ENCODE measurements at places on chromosomes 1 and 21.

- peaks cover 68% of the 10 kb centered on the region for H3K27me3 ChIP-seq
- no peak for DNase-seq
- H3K27ac ChIP-seq, result no peak overlapping the region
- H3K36me3 ChIP-seq, result peaks cover 4% of the 10 kb centered on the region
These were observed 88.3 kb upstream of the ARHGAP29 start for GRCh38 chr1:94325377-94326302.

DNA sequence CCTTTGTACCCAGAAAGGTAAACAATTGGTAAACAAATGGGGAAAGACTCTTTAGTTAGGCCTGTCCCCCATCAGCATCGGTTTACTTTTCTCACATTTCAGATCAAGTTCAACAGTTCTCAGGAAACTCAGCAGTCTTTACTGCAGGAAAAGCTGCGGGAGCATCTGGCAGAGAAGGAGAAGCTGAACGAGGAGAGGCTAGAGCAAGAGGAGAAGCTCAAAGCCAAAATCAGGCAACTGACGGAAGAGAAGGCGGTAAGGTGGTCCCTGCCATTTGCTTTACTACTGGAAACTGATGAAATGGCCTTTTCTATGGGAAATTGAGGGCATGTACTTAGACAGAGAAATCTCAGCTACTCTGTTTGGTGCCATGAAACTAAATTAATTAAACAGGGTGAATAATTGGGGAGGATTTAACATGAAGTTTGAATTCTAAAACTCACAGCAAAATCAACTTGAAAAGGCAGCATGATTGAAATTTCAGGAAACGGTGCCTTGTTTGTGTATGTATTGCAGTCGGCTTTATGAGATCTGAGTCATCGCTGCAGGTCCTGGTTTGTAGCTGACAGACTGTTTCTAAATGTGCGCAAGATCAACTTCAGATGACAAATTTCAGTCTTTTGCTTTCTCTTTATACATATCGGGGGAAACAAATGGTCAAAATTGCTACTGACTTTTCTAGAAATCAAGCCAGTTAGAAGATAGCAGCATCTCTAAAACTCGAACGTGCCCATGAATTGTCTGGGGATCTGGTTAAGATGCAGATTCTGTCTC, 67.9 kb upstream of the EFHD2 start:
- peaks cover 3% of the 10 kb centered on the region for H3K36me3 ChIP-seq
- H3K4me3 ChIP-seq, result peak overlapping the region; percentile 33
- no peak for DNase-seq
- H3K27ac ChIP-seq, result peak overlapping the region; percentile 82
- H3K4me1 ChIP-seq, result peaks cover 23% of the 10 kb centered on the region
- peaks cover 41% of the 10 kb centered on the region for H3K27me3 ChIP-seq

- H3K4me3 ChIP-seq, result no peak overlapping the region
- no peaks in the 10 kb centered on the region for H3K4me1 ChIP-seq
- H3K36me3 ChIP-seq, result peaks cover 2% of the 10 kb centered on the region
- DNase-seq, result no peak
- no peaks in the 10 kb centered on the region for H3K27me3 ChIP-seq
These were observed 518.2 kb downstream of the ADGRL2 start for GRCh38 chr1:82318921-82319320.

DNA sequence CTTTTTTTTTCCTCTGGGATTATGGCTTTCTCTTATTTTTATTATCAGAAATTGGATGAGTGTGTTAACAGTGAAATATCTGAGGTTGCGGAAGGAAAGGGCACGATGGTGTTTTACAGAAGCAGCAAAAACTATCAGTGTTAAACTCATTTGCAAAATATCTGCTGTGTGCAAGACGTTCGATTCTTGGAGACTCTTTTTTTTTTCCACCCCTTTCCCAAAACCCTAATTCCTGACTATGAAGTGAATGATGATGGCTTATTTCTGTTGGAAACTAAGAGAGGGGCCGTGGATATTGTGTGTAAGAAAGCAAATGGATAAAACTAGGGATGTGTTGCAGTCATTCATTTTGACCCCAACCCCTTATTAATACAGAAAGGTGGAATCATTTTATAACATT, 677 bp downstream of the NCAM2 start:
- H3K27me3 ChIP-seq, result peaks cover 16% of the 10 kb centered on the region
- no peak overlapping the region for H3K27ac ChIP-seq
- DNase-seq, result no peak
- H3K4me1 ChIP-seq, result peaks cover 7% of the 10 kb centered on the region
- peak overlapping the region; percentile 74 for H3K4me3 ChIP-seq

DNA sequence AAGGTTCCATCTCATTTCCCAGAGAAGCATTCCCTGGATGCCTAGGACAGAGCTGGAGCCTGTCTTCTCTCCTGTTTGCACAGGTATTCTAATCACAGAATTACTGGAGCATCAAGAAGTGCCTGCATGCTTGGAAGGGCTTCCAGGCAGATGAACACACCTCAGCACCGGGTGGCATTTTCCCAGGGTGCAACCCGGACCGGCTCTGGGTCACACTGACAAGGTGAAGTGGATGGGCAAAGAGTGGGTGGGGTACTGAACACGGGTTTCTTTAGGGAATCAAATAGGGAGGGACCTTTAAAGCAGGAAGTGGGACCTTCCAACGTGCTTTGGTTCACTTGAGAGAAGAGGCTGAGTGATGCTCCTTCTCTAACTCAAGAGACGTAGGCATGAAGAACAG, 7.1 kb upstream of the PEF1 start:
- no peak overlapping the region for H3K27ac ChIP-seq
- peaks cover 9% of the 10 kb centered on the region for H3K27me3 ChIP-seq
- H3K36me3 ChIP-seq, result peaks cover 1% of the 10 kb centered on the region
- DNase-seq, result no peak

- no peak for DNase-seq
- no peak overlapping the region for H3K4me3 ChIP-seq
- H3K27ac ChIP-seq, result peak overlapping the region; percentile 71
- no peaks in the 10 kb centered on the region for H3K36me3 ChIP-seq
These were observed 2.6 kb downstream of the COL16A1 start for GRCh38 chr1:31701091-31701736.

- DNase-seq, result no peak
- no peaks in the 10 kb centered on the region for H3K27me3 ChIP-seq
- H3K27ac ChIP-seq, result peak overlapping the region; percentile 93
- H3K36me3 ChIP-seq, result no peaks in the 10 kb centered on the region
These were observed 101.2 kb downstream of the AKT3 start for GRCh38 chr1:243748706-243749283.

GRCh38 chr1:154599658-154600057, 8.3 kb downstream of the ADAR start:
- H3K4me1 ChIP-seq, result peaks cover 46% of the 10 kb centered on the region
- H3K4me3 ChIP-seq, result no peak overlapping the region
- DNase-seq, result no peak
- peak overlapping the region; percentile 83 for H3K27ac ChIP-seq

- peaks cover 2% of the 10 kb centered on the region for H3K36me3 ChIP-seq
- H3K27me3 ChIP-seq, result peaks cover 57% of the 10 kb centered on the region
- H3K27ac ChIP-seq, result no peak overlapping the region
- no peak for DNase-seq
These were observed 21.5 kb upstream of the ENAH start for GRCh38 chr1:225674381-225674780.

DNA sequence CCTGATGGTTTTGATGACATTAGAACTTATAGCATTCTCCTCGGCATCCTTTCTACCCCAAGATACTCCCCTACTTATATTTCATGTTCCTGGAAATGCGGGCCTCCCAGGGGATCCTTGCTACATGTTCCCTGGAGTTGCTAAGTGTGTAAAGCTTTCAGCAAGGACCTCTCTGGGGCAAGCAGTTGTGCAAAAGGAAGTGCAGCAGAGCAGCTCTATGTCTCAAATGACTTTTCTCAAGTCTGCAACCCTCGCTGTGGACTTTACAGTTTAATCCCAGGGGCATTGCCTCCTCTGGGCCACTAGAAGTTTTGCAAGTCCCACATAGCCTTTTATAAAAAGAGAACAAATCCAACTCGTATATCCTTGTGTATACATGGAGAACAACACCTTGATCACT, 20.8 kb upstream of the MNDA start:
- no peak overlapping the region for H3K27ac ChIP-seq
- peaks cover 21% of the 10 kb centered on the region for H3K27me3 ChIP-seq
- H3K36me3 ChIP-seq, result peaks cover 6% of the 10 kb centered on the region
- H3K4me1 ChIP-seq, result peaks cover 2% of the 10 kb centered on the region
- no peak overlapping the region for H3K4me3 ChIP-seq

DNA sequence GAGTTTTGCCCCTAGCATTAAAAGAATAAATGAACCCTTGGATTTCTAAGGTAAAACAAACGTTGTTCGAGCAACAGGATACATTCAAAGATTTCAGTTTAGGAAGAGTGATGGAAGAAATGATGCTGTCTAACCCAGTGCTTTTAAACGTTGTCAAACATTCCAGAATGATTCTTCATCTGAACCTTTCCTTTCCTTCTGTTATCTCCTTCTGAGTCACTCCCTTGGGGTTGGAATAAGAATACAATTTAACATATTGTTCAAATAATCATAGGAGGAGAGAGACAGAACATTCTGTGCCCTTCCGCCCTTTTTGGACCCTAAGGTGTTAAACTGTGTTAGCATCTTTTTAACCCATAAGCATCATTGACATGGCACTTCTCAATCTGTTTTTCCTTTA, 61.1 kb upstream of the RCOR3 start:
- H3K36me3 ChIP-seq, result no peaks in the 10 kb centered on the region
- H3K27me3 ChIP-seq, result peaks cover 9% of the 10 kb centered on the region
- no peak overlapping the region for H3K27ac ChIP-seq
- no peak for DNase-seq

GRCh38 chr1:55304229-55304740, 89.1 kb upstream of the USP24 start:
- no peak overlapping the region for H3K27ac ChIP-seq
- peaks cover 22% of the 10 kb centered on the region for H3K27me3 ChIP-seq
- H3K4me1 ChIP-seq, result peaks cover 2% of the 10 kb centered on the region
- no peak overlapping the region for H3K4me3 ChIP-seq

- H3K4me3 ChIP-seq, result no peak overlapping the region
- H3K27ac ChIP-seq, result no peak overlapping the region
- H3K36me3 ChIP-seq, result peaks cover 2% of the 10 kb centered on the region
- no peaks in the 10 kb centered on the region for H3K4me1 ChIP-seq
- no peak for DNase-seq
- H3K27me3 ChIP-seq, result no peaks in the 10 kb centered on the region
These were observed 115.7 kb downstream of the LIPI start for GRCh38 chr21:14095056-14095455.

DNA sequence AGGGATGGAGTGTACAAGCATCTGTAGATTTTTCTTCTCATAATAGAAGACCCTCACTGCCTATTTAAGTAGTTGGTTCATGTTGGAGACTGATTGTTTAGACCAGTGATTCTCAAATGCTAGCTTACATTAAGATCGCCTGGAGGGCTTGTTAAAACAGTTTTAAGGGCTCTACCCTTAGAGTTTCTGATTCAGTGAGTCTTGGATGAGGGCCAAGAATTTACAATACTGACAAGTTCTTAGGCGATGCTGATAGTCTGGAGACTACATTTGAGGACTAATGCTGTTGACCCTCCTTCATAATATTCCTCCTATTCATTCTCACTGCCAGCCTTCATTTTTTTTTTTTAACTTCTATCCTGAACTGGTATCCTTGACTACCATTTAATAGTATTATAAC, 15.2 kb upstream of the AGO3 start:
- no peak overlapping the region for H3K4me3 ChIP-seq
- peaks cover 3% of the 10 kb centered on the region for H3K4me1 ChIP-seq
- no peaks in the 10 kb centered on the region for H3K27me3 ChIP-seq
- DNase-seq, result no peak
- H3K36me3 ChIP-seq, result peaks cover 31% of the 10 kb centered on the region

GRCh38 chr1:37347104-37347649, 127.2 kb upstream of the ZC3H12A start:
- H3K4me1 ChIP-seq, result peaks cover 6% of the 10 kb centered on the region
- H3K27ac ChIP-seq, result no peak overlapping the region
- no peaks in the 10 kb centered on the region for H3K36me3 ChIP-seq
- H3K4me3 ChIP-seq, result no peak overlapping the region
- H3K27me3 ChIP-seq, result peaks cover 71% of the 10 kb centered on the region

GRCh38 chr1:246959944-246960693, 28.4 kb upstream of the AHCTF1 start:
- H3K4me1 ChIP-seq, result peaks cover 2% of the 10 kb centered on the region
- H3K27me3 ChIP-seq, result peaks cover 16% of the 10 kb centered on the region
- no peak overlapping the region for H3K27ac ChIP-seq
- DNase-seq, result no peak

DNA sequence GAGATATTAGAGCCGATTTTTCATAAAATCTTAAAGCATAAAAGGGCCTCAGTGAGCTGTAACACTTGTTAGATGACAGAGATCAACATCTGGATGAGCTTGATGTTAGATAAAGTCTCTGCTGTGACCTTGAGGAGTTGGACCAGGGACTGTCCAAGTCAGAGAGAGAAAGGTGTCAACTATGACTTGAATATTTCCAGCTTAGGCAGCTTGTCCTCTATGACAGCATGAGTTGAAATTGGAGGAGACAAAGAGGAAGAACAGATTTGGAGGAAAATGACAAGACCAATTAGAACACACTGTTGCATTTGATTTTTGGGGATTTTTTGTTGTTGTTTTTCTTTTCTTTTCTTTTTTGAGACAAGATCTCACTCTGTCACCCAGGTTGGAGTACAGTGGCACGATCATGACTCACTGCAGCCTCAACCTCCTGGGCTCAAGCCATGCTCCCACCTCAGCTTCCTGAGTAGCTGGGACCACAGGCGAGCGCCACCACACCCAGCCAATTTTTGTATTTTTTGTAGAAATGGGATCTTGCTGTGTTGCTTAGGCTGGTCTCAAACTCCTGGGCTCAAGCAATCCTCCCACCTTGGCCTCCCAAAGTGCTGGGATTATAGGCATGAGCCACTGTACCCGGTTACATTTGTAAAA, 35.3 kb upstream of the CLIC4 start:
- peaks cover 22% of the 10 kb centered on the region for H3K4me1 ChIP-seq
- DNase-seq, result no peak
- H3K4me3 ChIP-seq, result peak overlapping the region; percentile 25
- peak overlapping the region; percentile 16 for H3K27ac ChIP-seq
- H3K36me3 ChIP-seq, result peaks cover 2% of the 10 kb centered on the region
- no peaks in the 10 kb centered on the region for H3K27me3 ChIP-seq

- H3K4me3 ChIP-seq, result no peak overlapping the region
- peaks cover 15% of the 10 kb centered on the region for H3K27me3 ChIP-seq
- H3K4me1 ChIP-seq, result peaks cover 11% of the 10 kb centered on the region
- peaks cover 6% of the 10 kb centered on the region for H3K36me3 ChIP-seq
- peak; percentile 34 for DNase-seq
- no peak overlapping the region for H3K27ac ChIP-seq
These were observed 12.0 kb downstream of the UBE2Q1 start for GRCh38 chr1:154546264-154547063.

DNA sequence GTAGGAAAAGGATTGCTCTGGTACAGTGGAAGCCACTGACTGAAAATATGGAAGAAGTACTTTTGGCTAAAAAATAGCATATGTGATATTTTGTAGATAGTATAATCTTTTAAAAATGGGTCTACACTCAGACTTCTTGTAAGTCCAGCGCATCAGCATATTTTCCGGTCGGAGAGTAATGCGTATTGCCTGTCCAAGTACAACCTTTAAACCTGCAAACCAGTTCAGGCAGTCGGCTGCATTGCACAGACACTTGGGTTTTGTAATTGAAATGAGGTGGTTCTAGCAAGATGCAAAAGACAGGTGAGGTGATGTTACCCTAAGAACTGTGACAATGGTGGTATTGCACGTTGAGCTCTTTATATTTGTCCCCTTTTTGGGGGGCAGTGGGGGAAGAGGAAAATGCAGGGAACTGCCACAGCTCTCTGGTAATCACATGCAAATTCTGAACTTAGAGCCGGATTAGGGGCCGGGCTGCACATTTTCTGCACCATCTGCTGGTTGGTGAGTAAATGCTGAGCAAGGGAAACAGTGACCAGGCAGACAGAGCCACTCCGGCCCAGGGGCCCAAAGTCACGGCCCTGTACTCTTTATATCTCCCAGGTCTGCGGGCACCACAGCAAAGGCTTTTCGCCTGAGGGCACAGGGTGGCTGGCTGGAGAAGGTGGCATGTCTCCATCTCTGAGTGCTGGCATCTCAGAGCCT, 2.3 kb downstream of the GPR137B start:
- H3K4me1 ChIP-seq, result peaks cover 52% of the 10 kb centered on the region
- DNase-seq, result no peak
- H3K36me3 ChIP-seq, result peaks cover 10% of the 10 kb centered on the region
- peak overlapping the region; percentile 50 for H3K4me3 ChIP-seq

Measured in T-helper 17 cell (primary cell).